ENCODE measurements at places on chromosomes 7 and 10. TPM values are rescaled to one million over a fixed set of nuclear protein-coding genes. Genes with fewer than 3 reads are reported as not detected.

MALRD1 gene
- polyA plus RNA-seq, result 0.98 TPM

VPS37D gene
- 1.2 TPM for polyA plus RNA-seq

OPN1SW gene
- polyA plus RNA-seq, result not detected

UROS gene
- 56.3 TPM for polyA plus RNA-seq

TMEM270 gene
- not detected for polyA plus RNA-seq

RNLS gene
- 6.5 TPM for polyA plus RNA-seq

CDH23 gene
- polyA plus RNA-seq, result 2.0 TPM

TRIM50 gene
- 13.8 TPM for polyA plus RNA-seq

NKX2-3 gene
- 2.3 TPM for polyA plus RNA-seq

SNCG gene
- polyA plus RNA-seq, result 7.0 TPM

KMT2E gene
- 21.1 TPM for polyA plus RNA-seq

NUDT13 gene
- polyA plus RNA-seq, result 1.7 TPM
